GM23248 (cell line): ENCODE measurements at places on chromosomes 3 and 15. TPM values are rescaled to one million over a fixed set of nuclear protein-coding genes. Genes with fewer than 3 reads are reported as not detected.

- no peak for DNase-seq
Observed at GRCh38 chr15:101541501-101542292, 52.2 kb upstream of the PCSK6 start.

GRCh38 chr3:191958980-191959671 is 498.2 kb downstream of the PYDC2 start:
- no peak for DNase-seq

The CD200R1 gene
- total RNA-seq = 0.38 TPM in 1 of 2 replicates, not detected in the other

DNA sequence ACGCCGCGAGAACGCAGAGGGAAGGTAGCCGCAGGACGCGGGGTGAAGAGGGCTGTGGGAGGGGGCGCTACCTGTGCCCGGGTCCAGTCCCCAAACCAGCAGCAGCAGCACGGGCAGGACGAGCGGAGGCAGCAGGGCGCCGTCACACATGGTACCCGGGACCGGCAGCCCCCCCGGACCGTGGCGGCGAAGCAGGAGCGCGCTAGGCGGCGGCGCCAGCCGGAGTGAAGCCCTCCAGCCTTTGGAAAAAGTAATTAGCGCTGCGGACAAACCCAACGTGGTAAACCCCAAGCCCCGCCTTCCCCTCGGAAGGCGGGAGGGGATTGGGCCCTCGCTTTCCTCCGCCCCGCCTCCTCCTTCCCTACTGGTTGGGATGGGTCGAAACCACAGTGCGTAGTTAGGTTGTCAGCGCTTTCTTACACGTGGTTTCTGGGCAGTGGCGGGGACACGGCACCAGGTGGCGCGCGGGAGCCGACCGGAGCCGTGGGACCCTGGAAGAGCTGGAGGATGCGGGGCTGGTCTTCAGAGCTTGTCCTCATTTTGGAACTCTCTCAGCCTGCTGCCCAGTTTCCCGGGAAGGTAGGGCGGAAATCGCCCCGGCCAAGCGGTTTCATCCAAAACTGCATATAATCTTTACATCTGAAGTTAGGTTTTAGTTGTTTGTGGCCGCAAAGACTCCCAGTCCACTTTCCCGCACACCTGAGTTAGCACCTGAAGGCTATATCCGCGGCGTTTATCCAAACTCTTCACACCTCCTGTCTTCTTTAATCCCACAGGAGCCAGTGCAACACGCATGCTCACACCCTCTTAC is at the start of gene ADAMTS17:
Gene ADAMTS17, minus strand, starts transcription at position 226 of the 811 bp plus-strand sequence. Its CDS starts 76 bp downstream, at position 150.
- peak; percentile 91 for DNase-seq

GRCh38 chr3:72217570-72217969 is 432.6 kb upstream of the PROK2 start:
- no peak for DNase-seq

GRCh38 chr3:126450219-126450618 is 25.5 kb downstream of the ZXDC start:
- no peak for DNase-seq

DNA sequence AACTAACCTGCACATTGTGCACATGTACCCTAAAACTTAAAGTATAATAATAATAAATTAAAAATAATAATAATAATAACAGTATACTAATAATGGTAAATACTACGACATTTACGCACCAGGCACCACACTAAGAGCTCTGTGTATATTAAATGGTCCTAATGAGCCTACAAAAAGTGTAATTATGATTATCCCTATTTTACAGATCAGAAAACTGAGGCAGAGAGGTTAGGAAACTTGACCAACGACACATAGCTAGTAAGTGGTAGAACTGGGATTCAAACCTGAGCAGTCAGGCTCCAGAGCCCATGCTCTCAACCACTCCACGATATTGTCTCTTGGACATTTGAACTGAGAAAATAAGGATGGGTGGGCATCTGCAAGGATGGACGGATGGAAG is 15.0 kb downstream of the KIF7 start:
- no peak for DNase-seq

DNA sequence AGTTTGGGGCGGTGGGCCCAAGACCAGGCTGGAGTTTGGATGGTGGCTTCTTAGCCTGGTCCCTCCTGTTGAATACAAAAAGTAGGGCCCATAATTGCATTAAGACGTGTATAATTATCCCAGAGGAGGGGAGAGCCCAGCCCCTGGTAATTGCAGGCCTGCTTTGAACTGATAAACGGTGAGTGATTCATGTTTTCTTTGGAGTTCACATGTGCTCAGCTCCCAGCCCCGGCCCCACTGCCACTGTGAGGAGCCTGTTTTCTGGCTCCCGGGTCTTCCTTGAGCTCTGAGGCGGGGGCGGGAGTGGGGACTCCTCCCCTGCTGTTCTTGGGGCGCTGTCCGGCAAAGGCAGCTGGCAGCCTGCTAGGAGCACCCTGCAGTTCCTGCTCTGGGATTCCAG is 3.1 kb downstream of the PLXNA1 start:
- peak; percentile 64 for DNase-seq

The MAN2A2 gene
- 5.9 and 7.7 TPM in 2 replicates for total RNA-seq

DNA sequence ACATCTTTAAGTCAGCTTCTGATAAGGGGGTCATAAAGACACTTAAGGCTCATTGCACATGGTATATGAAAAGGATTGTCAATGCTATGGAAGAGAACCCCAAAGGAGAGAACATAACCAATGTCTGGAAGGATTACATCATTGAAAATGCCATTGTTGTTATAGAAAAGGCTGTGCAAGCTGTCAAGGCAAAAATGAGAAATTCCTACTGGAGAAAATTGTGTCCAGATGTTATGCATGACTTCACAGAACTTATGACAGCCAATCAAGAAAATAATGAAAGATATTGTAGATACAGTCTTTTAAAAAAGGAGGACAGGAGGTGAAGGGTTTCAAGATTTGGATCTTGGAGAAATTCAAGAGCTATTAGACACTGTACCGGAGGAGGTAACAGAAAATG is 96.3 kb upstream of the MBNL1 start:
- DNase-seq = peak; percentile 21

- DNase-seq = no peak
Observed at GRCh38 chr15:42068601-42069000, 25.8 kb downstream of the PLA2G4D start.

DNA sequence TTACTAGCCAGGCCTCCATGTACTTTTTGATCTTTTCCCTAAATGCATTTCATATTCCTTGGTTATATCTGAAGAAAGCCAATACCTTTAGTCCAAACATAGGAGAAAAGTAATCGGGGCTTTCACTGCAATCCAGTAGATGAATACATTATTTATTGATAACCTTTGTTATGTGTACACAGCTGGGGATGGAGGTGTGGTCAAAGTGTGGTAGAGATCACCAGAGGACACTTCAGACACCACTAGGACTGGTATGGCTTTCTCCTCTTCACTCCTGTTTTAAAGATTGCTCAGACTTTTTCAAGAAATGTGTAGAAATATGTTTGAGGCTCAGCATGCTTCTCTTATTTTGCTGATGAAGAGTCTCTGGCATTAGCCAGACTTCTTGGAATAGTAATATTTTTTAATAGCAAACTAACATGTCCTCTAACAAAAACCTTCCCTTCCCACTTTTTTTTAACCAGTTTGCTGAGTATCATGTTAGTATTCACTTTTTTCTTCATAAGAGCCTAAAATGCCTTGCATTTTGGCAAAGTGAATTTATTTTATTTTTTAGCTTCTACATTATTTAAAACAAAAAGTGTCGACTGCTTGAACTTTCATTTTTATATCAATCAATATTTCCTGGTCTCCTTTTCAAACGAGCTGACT is 65.6 kb upstream of the MBNL1 start:
- no peak for DNase-seq

The SAMMSON gene
- total RNA-seq = not detected in 2 replicates

The MFGE8 gene
- 334 and 355 TPM in 2 replicates for total RNA-seq

- no peak for DNase-seq
Observed at GRCh38 chr3:58434511-58434910, 879 bp upstream of the PDHB start.

- peak; percentile 80 for DNase-seq
Observed at GRCh38 chr3:111729087-111729846, 129.8 kb upstream of the PHLDB2 start.

GRCh38 chr15:78058401-78058935 is 19.0 kb downstream of the TBC1D2B start:
- no peak for DNase-seq

DNA sequence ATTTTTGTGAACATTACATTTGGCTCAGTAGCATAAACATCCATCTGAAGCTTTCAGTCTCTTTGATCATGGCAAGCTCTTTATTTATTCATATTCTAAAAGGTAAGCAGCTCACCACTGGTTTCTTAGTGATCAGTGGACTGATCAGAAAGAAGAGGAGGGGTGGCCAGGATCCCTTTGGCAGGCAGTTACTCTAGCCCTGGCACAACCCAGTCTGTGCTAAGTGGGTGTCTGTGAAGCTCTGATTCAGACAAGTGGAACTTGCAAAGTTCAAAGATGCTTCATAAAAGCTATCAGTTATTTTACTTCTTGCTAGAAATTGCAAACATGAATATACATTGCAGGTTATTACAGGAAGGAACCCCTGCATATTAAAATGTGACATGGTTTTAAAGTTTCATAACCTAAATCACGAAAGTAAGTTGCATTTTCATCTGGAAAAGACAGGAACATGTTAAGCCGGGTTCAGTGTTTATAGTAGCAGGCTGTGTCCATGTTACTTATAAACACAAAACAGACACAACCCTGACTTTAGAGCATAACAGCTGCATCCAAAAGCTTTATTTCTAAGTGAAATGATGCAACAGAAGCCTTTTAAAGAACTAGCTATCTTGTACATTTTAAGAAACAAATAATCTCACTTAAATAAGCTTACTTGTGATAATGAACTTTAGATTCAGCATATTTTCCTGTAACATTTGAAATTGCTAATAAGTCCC is 785.3 kb downstream of the MCTP2 start:
- peak; percentile 46 for DNase-seq

DNA sequence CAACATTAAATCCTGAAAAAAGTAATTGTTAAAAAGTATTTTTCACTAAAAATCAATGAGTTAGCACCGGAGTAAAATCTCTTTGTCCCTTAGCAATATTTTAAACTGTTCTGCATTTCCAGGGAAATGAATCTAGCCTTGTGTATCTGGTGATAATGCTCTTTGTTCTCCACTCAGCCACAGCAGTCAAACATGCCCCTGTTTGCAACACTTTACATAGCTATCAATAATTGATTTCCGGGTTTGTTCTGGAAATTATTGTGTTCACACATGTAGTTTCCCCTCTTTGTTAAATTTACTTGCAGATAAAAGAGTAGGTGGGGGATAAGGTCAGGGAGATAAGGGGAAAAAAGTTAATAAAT is 3.6 kb upstream of the A4GNT start:
- DNase-seq = no peak

GRCh38 chr3:71759401-71759800 is 5.7 kb downstream of the GPR27 start:
- DNase-seq = no peak

The BDH1 gene
- total RNA-seq = 0.38 and 3.4 TPM in 2 replicates

DNA sequence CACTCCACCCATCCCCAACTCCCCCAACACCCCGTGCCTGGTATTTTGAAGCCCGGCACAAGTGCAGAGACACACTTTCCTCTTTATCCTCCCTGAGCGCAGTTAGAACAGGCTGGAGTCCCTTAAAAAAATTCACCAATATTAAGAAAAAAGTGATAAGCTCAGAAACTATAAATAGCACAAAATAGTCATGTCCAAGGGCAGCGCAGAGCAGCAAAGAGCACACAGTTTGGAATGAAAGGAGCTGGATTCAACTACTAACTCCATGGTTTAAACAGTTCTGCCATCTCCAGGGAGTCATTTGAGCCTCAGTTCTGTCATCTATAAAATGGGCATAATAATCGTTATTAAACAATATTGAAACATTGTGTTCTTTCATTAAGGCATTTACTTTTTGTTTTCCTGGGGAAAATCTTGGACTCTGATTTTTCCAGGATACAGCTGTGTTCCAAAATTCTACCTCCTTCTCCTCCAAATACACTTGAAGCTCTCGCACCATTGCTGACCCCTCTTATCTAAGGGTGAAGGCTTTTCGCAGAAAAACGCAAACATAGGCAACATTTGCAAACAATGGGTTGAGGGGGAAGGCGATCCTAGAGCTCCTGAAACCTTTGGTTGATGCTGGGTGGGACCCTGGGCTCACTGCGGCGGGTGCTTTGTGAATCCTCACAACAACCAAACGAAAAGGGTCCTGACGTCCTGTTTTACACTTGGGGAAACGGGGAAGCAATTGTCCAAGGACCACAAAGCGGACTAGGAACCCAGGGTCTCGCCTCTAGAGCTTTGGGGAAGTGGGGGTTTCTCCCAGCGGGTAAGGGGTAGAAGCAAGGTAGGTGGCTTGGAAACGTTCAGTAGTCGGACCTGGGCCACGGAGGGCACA is 41.8 kb downstream of the EPHB3 start:
- DNase-seq = no peak

The PATL2 gene
- total RNA-seq = not detected in 2 replicates

The FAM219B gene
- 64.1 and 78.6 TPM in 2 replicates for total RNA-seq

The IQCF5 gene
- not detected in 2 replicates for total RNA-seq

The KNG1 gene
- total RNA-seq = not detected in 2 replicates

DNA sequence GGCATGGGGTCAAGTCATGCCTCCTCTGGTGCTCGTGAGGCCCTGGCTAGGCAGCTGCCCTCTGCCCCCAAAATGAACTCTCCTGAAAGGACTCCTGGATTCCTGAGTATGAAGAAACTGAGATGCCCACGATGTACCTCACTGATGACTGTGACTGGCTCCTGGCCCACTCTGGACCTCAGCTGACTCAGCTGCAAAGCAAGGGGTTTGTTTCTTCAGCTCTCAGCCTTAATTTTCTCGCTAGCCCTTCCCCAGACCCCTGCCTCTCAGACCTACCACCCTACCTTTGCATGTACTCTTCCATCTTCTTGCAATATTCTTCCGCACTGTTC is 5.2 kb upstream of the GNAI2 start:
- peak; percentile 78 for DNase-seq

The LRRC31 gene
- not detected in 2 replicates for total RNA-seq

GRCh38 chr15:60799885-60800284 is 320.9 kb upstream of the ICE2 start:
- DNase-seq = no peak

The CELF6 gene
- 0.22 and 1.0 TPM in 2 replicates for total RNA-seq

The AHSG gene
- total RNA-seq = not detected in 2 replicates

The KIF23 gene
- 29.3 and 29.4 TPM in 2 replicates for total RNA-seq

- DNase-seq = no peak
Observed at GRCh38 chr3:45441584-45442310, 53.4 kb downstream of the LARS2 start.

The GASK1A gene
- total RNA-seq = 0.63 and 1.8 TPM in 2 replicates

The CCK gene
- 0.97 TPM in 1 of 2 replicates, not detected in the other for total RNA-seq

DNA sequence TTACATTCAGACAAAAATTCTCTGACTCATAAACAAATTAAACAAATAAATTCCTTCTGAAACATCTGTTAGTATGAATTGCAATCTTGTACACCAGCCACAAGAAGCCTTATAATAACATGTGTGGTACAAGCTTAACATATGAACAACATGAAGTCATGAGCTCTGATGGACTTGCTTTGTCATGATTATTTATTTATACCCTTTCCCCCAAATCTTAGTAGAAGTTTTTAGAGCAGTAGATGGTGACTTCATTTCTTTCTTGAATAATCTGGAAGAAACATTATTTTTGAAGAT is 633.4 kb downstream of the EPHA3 start:
- no peak for DNase-seq

GRCh38 chr3:41162541-41162940 is 36.8 kb upstream of the CTNNB1 start:
- DNase-seq = no peak

The USP13 gene
- 4.6 and 8.2 TPM in 2 replicates for total RNA-seq

GRCh38 chr3:115633467-115633866 is 10.2 kb downstream of the GAP43 start:
- no peak for DNase-seq

The COL8A1 gene
- 157 and 189 TPM in 2 replicates for total RNA-seq
